A375 (cell line): ENCODE measurements at places on chromosomes 3 and 15. TPM values are rescaled to one million over a fixed set of nuclear protein-coding genes. Genes with fewer than 3 reads are reported as not detected.

Gene PLIN1
- total RNA-seq, result not detected in 2 replicates

Gene BLM
- 16.1 and 16.9 TPM in 2 replicates for total RNA-seq

Gene ALS2CL
- total RNA-seq, result 5.1 and 8.0 TPM in 2 replicates

Gene ASB14
- not detected in 2 replicates for total RNA-seq

Gene GOLGA8M
- total RNA-seq, result 0.08 TPM in 1 of 2 replicates, not detected in the other

Gene RAB6B
- total RNA-seq, result 0.41 and 1.9 TPM in 2 replicates

Gene GPR87
- not detected in 2 replicates for total RNA-seq

Gene NAA80
- 14.7 and 16.3 TPM in 2 replicates for total RNA-seq
